ENCODE measurements at places on chromosomes 12 and 14.
A peak's percentile ranks its signal among the peaks of the same experiment; 100 is the strongest.

GRCh38 chr12:70290116-70290515, 46.9 kb downstream of the CNOT2 start:
- H3K4me1 ChIP-seq = no peaks in the 10 kb centered on the region
- H3K4me3 ChIP-seq = no peak overlapping the region
- no peak overlapping the region for H3K27ac ChIP-seq
- H3K36me3 ChIP-seq = no peaks in the 10 kb centered on the region

GRCh38 chr12:54502485-54502884, 4.9 kb downstream of the NCKAP1L start:
- H3K27ac ChIP-seq = no peak overlapping the region
- no peak for DNase-seq
- H3K4me3 ChIP-seq = no peak overlapping the region
- H3K4me1 ChIP-seq = no peaks in the 10 kb centered on the region
- H3K36me3 ChIP-seq = no peaks in the 10 kb centered on the region

DNA sequence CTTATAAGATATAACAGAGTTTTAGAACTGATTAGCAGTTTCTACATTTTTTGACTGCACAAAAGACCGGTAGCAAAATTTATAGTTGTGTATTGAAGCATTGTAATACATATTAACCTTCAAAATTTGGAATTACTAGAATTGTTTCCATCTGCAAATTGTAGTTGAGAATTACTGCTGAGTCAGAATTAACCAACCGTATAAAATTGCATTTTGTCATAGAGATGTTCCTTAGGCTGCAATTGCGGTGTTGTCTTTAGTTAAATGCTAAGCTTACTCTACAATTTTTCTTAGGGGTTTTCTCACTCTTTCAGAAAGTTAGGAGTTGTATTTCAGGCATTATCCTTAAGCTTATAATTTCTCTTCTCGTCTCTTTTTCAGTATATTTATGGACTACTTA, 132.2 kb downstream of the PLEKHA5 start:
- no peaks in the 10 kb centered on the region for H3K27me3 ChIP-seq
- H3K36me3 ChIP-seq = peaks cover 4% of the 10 kb centered on the region
- no peak overlapping the region for H3K4me3 ChIP-seq

- H3K4me3 ChIP-seq = no peak overlapping the region
- DNase-seq = no peak
- no peak overlapping the region for H3K27ac ChIP-seq
- no peaks in the 10 kb centered on the region for H3K4me1 ChIP-seq
- peaks cover 5% of the 10 kb centered on the region for H3K36me3 ChIP-seq
These were observed 56.9 kb upstream of the CORO1C start for GRCh38 chr12:108788076-108788782.

GRCh38 chr12:52023182-52023975, 16.6 kb downstream of the TAMALIN start:
- H3K36me3 ChIP-seq = no peaks in the 10 kb centered on the region
- no peaks in the 10 kb centered on the region for H3K4me1 ChIP-seq
- H3K4me3 ChIP-seq = peak overlapping the region; percentile 47
- H3K27ac ChIP-seq = peak overlapping the region; percentile 43
- H3K27me3 ChIP-seq = no peaks in the 10 kb centered on the region

DNA sequence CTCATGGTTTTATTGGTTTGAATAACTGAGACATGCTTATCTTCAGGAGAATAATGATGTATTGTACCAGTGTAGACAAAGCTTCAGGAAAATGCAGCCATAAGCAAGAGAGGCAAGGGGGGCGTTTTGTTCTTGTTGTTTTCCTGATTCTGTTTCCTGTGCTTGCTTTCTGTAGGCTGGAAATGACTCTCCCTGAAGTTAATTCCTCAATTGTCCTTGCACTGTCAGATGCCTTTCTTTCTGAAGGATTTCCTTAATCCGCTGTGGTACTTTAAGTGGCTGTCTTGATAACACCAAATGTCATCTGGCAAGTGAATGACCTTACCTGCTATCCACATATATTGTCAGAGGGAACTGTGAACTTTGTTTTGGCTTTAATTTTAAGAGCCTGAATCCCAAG, 220.0 kb downstream of the NEDD1 start:
- H3K27me3 ChIP-seq = no peaks in the 10 kb centered on the region
- H3K36me3 ChIP-seq = no peaks in the 10 kb centered on the region

DNA sequence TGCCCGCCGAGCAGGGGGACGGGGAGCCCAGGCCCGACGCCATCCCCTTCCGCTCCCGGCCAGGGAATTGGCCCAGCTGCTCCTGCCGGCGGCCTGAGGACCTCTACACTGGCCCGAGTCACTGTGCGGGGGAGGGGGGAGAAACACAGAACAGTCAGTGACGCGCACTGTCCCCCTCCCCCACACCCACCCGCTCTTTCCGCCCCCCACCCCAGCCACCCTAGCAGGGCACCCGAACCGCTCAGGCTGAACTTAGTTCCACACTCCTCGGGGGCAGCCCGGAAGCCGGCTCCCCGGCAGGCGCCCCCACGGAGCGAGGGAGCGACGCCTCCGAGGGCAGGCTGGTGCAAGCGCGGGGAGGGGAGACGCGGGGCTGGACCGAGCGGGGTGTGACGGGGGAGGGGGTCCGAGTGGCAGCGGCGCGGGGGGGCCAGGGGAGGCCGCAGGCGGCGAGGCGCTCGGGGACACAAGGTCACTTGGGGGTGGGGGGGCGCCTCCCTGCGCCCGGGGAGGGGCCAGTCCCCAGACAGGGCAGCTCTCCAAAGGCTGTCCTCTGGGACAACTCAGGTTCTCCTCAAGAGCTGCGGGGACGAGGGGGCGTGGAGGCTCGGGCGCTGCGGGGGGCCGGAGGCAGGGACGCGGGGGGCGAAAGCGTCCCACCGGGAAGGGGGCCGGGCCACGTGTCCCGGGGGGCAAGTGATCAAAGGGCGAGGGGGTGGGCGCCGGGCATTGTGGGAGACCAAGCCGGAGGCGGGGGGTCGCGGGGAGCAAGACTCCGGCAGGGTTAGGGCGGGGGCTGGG, 648 bp downstream of the CHD4 start:
- DNase-seq = peak; percentile 78
- H3K27me3 ChIP-seq = no peaks in the 10 kb centered on the region
- H3K4me3 ChIP-seq = peak overlapping the region; percentile 82
- H3K4me1 ChIP-seq = no peaks in the 10 kb centered on the region
- peak overlapping the region; percentile 85 for H3K27ac ChIP-seq
- peaks cover 10% of the 10 kb centered on the region for H3K36me3 ChIP-seq

DNA sequence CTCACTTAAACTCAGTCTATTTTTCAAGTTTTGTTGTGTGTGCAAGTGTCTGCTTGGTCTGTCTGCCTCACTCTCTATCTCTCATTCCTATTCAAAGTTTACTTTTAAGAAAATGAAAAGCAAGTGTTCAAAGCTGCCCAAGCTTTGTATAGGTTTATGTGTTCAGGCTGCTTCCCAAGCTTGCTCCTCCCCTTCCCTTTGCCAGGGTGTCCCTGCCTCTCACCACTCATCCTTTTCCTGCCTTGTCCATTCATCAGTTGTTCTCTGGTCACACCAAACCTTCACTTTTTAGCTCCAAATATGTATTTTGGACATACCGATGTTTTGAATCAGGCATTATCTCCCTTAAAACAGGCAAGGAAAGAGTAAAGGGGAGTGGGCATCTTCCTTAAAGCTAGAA, 41.3 kb downstream of the STK38L start:
- H3K4me1 ChIP-seq = no peaks in the 10 kb centered on the region
- DNase-seq = no peak
- H3K4me3 ChIP-seq = no peak overlapping the region

DNA sequence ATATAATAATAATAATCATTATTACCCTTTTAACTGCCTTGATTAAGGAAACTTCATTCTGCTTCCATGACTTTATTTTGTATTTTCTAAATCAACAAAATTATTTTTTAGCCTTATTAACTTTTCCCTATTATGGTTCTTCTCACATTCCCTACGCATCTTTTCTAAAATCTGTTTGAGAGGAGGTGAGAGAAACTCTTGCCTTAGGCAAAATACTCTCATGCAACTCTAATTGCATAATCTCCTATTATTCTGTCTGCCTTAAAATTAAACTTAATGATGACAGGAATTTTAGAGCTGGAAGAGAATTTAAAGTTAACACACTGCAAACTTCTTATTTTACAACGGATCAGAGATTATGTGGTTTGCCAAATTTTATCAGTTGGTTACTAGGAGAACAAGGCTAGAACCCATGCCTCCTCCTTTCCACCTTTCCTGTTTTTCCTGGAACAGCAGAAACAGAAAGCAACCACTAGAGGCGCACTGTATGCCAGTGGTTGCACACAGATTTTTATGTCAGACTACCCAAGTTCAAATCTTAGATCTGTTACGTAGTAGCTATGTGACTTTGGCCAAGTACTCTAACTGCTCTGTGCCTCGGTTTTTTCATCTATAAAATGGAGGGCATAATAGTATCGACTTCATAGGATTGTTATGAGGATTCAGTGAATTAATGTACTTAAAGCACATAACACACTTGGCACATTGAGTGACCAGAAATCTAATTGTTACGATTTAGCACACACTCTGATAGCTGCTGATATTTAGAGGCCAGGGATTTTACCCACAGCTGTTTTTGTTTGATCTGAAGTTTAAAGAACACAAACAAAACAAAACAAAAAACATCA, 4.3 kb upstream of the BRMS1L start:
- DNase-seq = no peak
- no peak overlapping the region for H3K27ac ChIP-seq
- H3K4me1 ChIP-seq = no peaks in the 10 kb centered on the region
- H3K4me3 ChIP-seq = no peak overlapping the region
- no peaks in the 10 kb centered on the region for H3K36me3 ChIP-seq
- H3K27me3 ChIP-seq = no peaks in the 10 kb centered on the region

- no peaks in the 10 kb centered on the region for H3K4me1 ChIP-seq
- H3K27me3 ChIP-seq = no peaks in the 10 kb centered on the region
- H3K36me3 ChIP-seq = no peaks in the 10 kb centered on the region
- no peak for DNase-seq
- no peak overlapping the region for H3K27ac ChIP-seq
These were observed 134.1 kb downstream of the GPHN start for GRCh38 chr14:66641861-66642635.

- H3K4me1 ChIP-seq = no peaks in the 10 kb centered on the region
- DNase-seq = no peak
- H3K27ac ChIP-seq = no peak overlapping the region
- H3K27me3 ChIP-seq = no peaks in the 10 kb centered on the region
- no peaks in the 10 kb centered on the region for H3K36me3 ChIP-seq
- no peak overlapping the region for H3K4me3 ChIP-seq
These were observed 23.8 kb upstream of the MBIP start for GRCh38 chr14:36344211-36344610.

DNA sequence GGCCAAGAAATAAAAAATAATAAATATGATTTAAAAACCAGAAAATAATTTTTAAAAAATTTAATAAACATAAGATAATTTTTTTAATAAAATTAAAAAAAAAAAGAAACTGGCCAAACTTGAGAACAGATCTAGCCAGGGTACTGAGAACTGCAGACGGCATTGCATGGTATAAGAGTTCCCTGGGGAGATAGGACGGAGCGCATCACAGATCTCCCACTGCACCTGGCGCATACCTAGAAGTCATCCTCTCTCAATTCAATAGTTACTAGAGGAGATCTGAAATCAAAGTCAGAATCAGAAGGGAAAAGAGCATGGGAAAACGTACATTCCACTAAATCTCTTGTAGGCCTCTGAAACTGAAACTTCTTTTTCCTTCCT, 58.9 kb upstream of the BCL2L14 start:
- no peak for DNase-seq
- H3K4me3 ChIP-seq = no peak overlapping the region
- no peak overlapping the region for H3K27ac ChIP-seq
- peaks cover 5% of the 10 kb centered on the region for H3K4me1 ChIP-seq

- H3K27me3 ChIP-seq = no peaks in the 10 kb centered on the region
- peak overlapping the region; percentile 93 for H3K27ac ChIP-seq
- no peaks in the 10 kb centered on the region for H3K4me1 ChIP-seq
- H3K4me3 ChIP-seq = peak overlapping the region; percentile 78
- DNase-seq = no peak
These were observed 595 bp upstream of the METAP2 start for GRCh38 chr12:95473231-95473883.

GRCh38 chr14:68842298-68842697, 49.4 kb upstream of the ZFP36L1 start:
- no peak overlapping the region for H3K27ac ChIP-seq
- H3K4me1 ChIP-seq = no peaks in the 10 kb centered on the region
- no peaks in the 10 kb centered on the region for H3K36me3 ChIP-seq
- DNase-seq = no peak
- H3K27me3 ChIP-seq = no peaks in the 10 kb centered on the region

- H3K4me3 ChIP-seq = no peak overlapping the region
- H3K4me1 ChIP-seq = no peaks in the 10 kb centered on the region
- no peak for DNase-seq
These were observed 54.8 kb upstream of the OSBPL8 start for GRCh38 chr12:76614364-76614763.

DNA sequence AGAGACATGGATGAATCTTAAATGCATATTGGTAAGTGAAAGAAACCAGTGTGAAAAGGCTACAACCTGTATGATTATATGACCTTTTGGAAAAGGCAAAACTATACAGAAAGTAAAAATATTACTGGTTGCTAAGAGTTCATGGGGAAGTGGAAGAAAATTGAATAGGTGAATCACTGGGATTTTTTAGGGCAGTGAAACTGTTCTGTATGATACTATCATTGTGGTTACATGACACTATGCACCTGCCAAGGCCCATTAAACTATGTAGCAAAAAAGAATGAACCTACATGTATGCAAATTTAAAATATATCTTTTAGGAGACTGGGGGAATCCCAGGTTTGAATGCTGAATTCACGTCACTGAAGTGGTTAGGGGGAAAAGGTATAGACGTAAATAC, 12.6 kb upstream of the OR8S1 start:
- no peaks in the 10 kb centered on the region for H3K4me1 ChIP-seq
- H3K27ac ChIP-seq = no peak overlapping the region
- no peaks in the 10 kb centered on the region for H3K36me3 ChIP-seq
- no peak for DNase-seq
- H3K4me3 ChIP-seq = no peak overlapping the region

DNA sequence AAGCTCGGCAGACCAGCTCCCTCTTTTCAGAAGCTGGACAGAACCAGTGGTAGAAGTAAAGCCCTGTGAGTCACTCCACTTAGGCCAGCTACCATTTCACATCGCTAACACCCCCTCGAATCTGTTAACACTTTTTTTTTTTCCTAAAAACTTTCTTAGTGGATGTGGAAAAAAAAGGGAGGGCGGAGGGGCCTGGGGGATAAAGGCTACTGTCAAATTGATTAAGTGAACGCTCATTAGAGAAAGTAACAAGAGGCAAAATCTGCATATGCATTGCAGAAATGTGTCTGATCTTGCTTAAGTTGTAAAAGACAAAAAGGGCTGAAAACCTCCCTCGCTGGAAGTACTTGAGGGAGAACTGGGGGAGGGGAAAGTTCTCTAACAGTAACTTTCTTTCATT, 86.6 kb upstream of the OTX2 start:
- H3K27me3 ChIP-seq = no peaks in the 10 kb centered on the region
- no peaks in the 10 kb centered on the region for H3K36me3 ChIP-seq
- H3K27ac ChIP-seq = no peak overlapping the region
- no peaks in the 10 kb centered on the region for H3K4me1 ChIP-seq

GRCh38 chr12:127223011-127223410, 1044.0 kb upstream of the TMEM132C start:
- no peaks in the 10 kb centered on the region for H3K4me1 ChIP-seq
- H3K4me3 ChIP-seq = no peak overlapping the region
- no peak for DNase-seq
- H3K27me3 ChIP-seq = no peaks in the 10 kb centered on the region
- H3K27ac ChIP-seq = no peak overlapping the region
- no peaks in the 10 kb centered on the region for H3K36me3 ChIP-seq

- peaks cover 8% of the 10 kb centered on the region for H3K4me1 ChIP-seq
- H3K36me3 ChIP-seq = no peaks in the 10 kb centered on the region
- no peak for DNase-seq
- no peak overlapping the region for H3K27ac ChIP-seq
- H3K4me3 ChIP-seq = no peak overlapping the region
These were observed 74.5 kb downstream of the VWF start for GRCh38 chr12:6049992-6050391.
